ENCODE measurements at places on chromosomes 4 and X.

- DNase-seq = no peak
Observed at GRCh38 chr4:7066006-7066405, 1.9 kb downstream of the GRPEL1 start.

GRCh38 chr4:82705169-82705927 is 93.2 kb downstream of the SCD5 start:
- DNase-seq = no peak

- DNase-seq = no peak
Observed at GRCh38 chr4:154741922-154742850, 1.6 kb upstream of the LRAT start.

DNA sequence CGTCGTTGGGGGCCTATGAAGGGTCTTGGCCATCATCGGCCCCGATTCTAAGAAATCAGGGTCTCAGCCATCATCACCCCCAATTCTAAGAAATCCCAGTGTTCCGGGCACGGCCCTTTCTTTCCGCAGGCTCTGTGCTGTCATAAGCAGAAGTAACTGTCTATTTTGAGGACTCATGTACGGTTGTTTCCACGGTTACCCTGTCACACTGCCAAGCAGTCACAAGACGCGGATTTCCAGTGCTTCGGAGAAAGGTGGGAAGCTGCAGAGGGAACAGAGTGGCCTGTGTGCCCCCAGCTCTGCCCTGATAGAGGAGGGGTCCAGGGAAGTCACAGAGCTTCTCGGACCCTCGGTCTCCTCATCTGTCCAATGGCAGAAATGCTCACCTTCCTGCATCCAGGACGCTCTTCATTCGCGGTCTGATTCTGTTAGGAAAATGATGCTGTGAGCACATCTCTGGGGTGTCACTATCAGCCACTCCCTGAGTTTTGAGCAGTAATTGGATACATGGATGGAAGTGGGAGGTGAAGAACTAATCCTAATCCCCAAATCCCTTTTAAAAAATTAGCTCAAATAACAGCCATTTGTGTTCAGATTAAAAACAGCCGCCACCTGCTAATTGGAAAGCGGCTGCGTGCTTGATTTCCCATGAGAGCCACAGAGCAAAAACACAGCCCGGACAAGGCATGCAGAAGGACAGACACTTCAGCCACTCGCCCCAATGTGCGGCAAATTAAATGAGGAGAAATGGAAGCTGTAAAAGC is 73.1 kb downstream of the WFS1 start:
- no peak for DNase-seq

DNA sequence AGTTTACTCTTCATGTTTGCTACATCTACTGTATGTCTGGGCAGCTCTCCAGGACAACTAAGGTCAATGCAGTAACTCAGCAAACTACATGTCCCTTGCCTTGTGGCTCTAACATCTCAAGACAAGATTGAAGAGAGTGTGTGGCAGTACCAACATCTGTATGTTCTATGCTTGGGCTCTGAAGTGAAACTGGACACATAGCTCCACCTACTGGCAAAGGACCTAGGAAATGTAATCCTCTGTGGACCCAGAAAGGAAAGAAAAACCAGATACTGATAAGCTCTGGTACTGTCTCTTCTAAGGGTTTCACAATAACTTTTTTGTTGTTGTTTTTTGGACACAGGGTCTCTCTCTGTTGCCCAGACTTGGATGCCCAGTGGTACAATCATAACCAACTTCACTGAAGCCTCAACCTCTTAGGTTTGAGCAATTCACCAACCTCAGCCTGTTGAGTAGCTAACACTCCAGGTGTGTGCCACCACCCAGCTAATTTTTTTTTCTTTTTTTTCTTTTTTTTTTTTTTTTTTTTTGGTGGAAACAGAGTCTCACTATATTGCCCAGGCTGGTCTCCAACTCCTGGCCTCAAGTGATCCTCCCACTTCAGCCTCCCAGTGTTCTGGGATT is 64.1 kb downstream of the QDPR start:
- DNase-seq = no peak

GRCh38 chrX:1443496-1444075 is 9.1 kb downstream of the ASMTL start:
- DNase-seq = no peak
